ENCODE measurements at places on chromosomes 5 and 9.
A peak's percentile ranks its signal among the peaks of the same experiment; 100 is the strongest.

GRCh38 chr9:96309850-96310249, 7.9 kb upstream of the HSD17B3 start:
- DNase-seq, result no peak

DNA sequence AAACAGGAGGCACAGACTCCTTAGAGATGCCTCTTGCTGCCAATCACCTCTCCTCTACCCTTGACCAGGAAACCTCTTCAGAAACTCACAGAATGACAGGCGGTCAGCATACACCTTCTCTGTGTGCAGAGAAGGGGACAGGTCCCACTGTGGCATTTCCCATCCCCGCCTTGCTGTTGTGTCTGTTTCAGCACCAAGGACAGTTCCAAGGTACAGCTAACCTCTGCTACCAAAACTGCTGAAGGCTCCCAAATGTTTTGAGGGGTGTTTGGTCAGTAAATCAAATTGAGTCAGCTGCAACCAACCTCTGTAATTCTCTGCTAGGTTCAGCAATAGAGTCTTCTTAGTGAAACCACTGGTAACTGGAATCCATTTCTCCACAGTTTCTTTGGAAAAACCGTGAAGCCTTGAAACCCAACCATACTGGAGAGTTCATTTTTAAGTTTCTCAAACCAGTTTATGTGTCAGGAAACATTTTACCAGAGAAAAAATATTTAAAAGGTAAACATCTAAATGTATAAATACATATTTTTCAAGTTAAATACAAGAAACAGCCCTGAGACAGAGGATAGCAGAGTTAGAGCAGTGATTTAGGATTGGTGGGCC, 122.0 kb downstream of the DRD1 start:
- peak; percentile 39 for DNase-seq

- DNase-seq, result no peak
Measured at GRCh38 chr9:130421802-130422276, 22.9 kb upstream of the ASS1 start.

GRCh38 chr9:133044661-133045060, 13.9 kb downstream of the GTF3C5 start:
- no peak for DNase-seq

- DNase-seq, result no peak
Measured at GRCh38 chr9:106284296-106284695, 578.7 kb upstream of the ZNF462 start.

DNA sequence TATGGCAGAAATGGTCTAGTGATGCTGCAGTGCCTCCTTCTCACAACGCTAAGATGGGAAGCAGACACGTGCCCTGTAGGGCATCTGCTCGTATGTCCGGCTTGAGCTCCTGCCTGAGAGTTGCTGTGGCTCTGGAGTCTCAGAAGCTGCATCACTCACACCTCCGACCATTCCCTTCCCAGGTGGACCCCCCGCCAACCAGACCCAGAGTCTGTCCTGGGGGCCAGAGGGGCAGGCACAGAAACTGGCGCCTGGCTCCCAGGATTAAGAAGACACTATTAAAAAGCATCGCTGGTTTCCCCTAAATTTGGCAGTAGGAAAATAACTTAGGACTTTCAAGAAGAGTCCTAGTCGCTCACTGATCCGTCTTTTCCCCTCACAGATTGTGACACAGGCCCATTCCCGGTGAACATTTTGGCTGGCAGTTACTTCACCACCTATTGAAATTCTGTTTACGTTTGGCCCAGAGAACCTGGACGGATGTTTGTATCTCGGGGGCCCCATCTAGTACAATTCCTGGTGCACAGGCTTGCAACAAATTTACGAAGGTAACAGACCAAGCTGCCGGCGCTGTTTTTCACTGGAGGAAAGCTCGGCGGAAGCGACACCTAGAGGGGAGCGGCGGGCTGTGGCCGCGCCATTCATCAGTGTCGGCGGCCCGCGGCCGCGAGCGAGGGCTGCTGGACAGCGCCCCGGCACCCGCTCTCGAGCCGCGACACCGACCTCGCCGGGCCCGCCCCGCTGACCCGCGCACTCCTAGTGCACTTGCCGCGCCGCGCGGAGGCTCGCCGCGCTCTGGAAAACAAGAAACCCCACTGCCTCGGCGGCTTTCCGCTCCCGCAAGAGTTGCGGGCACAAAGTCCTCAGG, 1.6 kb downstream of the FSTL4 start:
- DNase-seq, result peak; percentile 72

DNA sequence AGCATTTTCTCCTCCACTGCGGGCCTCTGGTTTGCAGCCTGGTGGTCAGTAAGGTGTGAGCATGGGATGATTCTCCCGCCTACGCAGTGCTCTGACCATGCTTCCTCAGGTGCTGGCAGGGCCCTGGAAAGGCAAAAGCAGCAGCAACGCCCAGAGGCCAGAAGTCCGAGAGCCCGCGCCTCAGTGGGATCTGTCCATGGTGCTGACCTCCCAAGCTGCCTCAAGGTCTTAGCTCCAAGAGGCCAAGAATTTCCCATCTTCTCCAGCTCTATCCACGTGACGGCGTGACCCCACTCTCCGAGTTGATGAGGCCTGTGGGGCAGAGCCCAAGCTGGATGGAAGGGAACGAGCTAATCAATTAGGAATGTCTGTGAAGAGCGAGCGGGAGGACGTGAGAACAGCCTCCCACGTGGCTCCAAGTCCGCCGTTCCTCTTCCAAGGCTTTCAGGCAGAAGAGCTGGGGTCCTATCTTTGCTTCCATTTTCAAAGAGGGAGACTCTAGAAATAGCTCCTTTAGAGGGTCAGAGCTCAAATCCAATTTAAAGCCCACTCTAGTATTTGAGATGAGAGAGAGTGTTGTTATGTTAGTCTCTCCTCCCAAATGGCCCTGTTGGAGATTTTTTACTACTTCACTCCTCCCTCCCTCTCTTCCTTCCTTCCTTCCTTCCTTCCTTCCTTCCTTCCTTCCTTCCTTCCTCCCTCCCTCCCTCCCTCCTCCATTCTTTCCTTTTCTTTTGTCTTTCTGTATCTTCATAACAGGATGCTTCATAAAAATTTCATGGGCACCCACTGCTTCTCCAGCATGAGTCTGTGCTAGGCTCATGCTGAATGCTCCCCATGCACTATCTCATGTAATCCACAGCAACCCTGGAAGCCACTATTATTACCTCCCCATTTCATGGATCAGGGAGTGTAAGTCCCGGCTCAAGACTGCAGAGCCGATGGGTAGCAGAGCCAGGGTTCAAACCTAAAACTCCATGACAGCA, 69.3 kb downstream of the OLFM1 start:
- peak; percentile 42 for DNase-seq
